ENCODE measurements at places on chromosomes 16 and 17.

DNA sequence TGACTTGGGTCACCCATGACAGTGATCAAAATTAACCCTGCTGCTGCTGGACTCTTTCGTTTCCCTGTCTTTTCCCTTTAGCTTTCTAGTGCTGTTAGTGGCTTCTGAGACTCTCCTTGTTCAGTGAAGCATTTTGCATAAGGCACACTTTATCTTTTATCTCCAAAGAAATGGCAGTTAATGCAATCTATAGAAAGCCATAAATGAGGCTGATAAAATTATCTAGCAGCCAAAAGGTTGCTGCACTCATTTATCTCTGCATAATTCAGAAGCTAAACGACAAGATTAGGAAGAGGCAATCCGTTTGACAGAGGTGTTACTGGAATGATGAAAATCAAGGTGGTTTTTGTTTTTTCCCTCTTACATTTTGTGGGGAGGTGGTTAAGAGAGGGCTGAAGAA, 1109.5 kb upstream of the EEF2KMT start:
- no peak for DNase-seq

DNA sequence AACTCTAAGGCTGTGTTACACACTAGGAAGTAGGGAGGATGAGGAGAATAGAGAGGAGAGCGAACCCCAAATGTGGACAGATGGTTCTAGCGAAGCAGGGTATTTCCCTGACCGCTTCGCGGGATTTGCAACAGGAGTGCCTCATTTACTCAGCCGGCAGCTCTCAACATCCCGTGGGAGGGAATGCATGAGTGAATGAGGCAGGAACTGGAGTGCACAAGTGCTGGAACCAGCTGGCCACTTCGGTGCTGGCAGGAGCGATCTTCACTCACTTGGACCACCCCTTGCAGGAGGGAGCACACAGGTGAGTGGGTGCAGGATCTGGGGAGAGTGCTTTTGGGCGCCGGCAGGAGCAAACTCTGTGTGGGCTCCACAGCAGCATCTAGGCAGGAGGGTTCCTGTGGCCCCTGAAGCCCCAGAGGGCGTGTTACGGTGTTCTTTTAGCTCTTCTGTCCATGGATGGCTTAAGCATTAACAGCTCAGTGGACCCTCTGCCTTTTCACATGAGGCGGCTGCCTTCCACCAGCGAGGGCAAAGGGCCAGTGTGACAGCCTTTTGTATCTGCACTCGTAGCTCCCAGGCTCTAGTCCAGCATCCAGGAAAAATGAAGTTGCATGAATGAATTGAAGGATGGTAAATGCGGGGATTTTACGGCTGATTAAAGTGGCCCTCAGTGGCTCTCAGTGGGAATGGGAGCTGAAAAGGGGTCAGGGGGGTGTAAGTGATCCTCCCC, 17.4 kb upstream of the ZNHIT3 start:
- DNase-seq: no peak

DNA sequence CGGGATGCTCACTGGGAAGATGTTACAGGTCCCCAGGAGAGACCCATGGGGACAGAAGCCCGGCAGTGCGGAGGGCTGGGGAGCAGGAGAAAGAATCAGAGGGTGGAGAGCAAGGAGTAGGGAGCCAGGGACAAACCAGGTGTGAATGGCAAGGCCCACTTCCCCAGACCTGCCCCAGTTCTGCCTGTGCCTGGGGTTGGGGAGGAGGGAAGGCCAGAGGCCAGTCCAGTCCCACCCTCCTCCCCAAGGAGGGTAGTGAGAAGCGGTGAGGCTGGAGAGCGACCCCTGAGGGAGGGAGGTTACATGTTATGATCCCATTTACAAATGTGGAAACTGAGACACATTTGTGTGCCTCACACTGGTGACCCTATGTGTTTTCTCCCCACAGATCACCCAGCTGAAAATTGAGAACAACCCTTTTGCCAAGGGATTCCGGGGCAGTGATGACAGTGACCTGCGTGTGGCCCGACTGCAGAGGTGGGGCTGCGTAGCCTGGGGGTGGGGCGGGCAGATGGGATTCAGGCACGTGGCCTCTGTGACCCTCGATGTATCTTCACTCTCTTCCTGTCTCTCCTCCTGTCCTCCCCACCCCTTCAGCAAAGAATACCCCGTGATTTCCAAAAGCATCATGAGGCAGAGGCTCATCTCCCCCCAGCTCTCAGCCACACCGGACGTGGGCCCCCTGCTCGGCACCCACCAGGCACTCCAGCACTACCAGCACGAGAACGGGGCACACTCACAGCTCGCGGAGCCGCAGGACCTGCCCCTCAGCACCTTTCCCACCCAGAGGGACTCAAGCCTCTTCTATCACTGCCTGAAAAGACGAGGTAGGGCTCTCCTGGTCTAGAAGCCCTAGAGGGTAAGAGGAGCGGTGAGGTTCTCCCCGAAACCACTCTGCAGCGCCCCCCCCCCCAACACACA, 27.5 kb downstream of the TBX4 start:
- no peak for DNase-seq

DNA sequence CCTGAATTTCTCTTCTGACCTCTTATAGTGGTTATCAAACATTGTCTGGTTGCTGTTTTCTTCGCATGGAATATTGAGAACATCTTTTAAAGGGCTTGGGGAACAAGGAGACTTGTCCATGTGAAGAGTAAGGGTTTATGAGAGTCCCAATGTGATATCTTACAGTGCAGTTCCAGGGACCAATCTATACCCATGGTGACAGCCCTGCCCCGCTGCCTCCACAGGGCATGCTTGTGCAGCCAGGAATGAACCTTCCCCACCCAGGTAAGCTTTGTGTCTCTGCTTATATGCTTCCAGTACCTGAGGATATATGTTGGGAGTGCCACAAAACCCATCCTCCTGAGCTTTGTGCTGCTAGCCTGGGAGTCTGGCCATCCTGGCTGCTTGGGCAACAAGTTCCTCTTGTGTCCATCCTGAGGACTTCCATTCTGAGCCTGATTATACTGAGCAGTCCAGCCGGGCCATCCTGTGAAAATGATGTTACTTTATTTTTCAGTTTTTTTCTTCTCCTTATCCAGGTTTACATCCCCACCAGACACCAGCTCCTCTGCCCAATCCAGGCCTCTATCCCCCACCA, 9.5 kb upstream of the RAPGEFL1 start:
- DNase-seq: no peak

DNA sequence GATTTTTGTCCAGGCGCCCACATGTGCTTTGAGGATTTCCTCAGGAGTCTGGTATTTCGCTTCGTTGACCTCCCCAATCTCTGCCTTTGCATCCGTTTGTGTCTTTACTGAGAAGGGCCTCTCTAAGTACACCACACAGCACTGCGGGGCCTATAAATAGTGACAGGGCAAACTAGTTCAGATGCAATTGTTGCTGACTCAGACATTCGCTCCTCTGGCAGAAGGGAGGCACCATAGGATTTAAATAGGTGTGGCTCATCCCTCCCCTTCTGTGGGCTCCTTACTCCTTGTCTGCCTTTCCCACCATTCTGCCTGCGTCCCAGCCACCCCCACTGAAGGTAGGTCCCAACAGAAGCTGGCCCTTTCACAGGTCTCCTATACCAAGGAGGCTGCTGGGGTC, 192.3 kb downstream of the SHISA9 start:
- DNase-seq: no peak

- DNase-seq: no peak
Observed at GRCh38 chr16:11147033-11147753, 108.8 kb downstream of the SOCS1 start.

GRCh38 chr17:39335704-39336223, 65.7 kb downstream of the FBXL20 start:
- no peak for DNase-seq

DNA sequence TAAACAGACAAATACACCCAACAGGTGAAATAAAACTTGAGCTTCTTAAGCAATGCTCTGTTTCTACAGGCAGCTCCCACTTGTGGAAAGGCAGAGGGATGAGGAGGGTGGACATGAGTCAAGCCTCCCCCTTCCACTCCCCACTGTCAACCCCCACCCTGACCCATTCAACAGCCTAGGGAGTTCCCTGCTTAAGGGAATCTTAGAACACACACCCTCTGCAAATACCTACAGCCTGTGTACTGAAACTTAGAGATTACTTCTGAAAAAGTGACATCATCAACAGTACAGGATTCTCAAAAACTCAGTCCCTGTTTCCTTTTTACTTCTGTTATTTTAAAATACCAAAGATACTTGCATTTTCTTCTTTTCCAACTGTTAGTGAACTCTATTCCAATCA, 345.4 kb downstream of the SOX9 start:
- DNase-seq: peak; percentile 90

DNA sequence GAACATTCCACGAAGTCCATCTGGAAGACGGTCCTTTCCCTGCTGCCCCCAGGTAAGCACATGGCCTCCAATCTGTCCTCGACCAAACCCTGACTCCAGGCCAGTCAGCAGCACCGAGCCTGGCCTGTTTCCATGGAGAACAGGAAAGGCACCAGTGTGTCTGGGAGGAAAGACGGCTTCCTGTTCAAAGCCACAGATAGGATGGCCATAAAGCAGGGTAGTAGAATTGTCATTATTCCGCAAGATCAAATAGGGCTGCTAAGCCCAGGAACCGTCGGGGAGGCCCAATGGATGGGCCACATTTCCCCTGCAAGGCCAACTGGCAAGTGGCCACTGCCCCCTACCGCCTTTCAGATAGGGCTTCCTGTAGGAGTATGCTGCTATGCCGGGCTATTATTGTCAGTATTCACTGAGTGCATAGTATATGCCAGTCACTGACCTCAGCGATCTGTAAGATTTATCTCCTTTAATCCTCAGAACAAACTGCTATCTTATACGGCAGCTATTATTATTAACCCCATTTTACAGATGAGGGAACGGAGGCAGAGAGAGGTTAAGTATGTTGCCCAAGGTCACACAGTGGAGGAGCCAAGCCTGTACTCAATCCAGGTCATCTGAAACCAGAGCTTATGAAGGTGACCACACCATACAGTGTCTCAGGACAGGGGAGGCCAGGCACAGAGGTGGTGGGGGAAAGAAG, 23.0 kb upstream of the PLCG2 start:
- no peak for DNase-seq

DNA sequence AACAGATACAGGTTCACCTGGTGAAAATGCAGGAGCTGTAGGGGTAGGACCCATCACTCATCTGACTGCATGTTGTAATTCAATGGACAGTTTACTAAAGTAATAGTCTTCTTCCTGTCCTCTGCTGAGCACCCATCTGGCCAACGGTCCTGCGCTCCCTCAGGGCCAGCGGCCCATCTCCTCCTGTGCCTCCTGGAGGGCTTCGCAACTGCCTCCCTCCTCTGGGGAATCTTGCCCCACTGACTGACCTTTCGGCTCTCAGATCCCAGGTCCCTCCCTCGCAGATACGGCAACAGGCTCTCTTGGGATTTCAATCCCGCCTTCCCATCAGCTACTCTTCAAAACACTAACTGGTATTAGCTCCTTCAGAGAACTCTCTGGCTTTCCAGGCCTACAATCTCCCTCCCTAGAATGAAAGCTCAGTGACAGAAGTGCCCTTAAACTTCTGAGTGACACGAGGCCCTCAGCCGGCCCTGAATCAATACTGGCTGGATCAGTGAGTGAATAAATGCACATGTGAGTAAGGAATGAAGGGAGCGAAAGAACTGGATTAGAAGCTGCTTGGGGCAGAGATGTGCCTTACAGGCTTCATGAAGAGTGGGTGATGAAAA, 1.3 kb downstream of the PEMT start:
- no peak for DNase-seq

DNA sequence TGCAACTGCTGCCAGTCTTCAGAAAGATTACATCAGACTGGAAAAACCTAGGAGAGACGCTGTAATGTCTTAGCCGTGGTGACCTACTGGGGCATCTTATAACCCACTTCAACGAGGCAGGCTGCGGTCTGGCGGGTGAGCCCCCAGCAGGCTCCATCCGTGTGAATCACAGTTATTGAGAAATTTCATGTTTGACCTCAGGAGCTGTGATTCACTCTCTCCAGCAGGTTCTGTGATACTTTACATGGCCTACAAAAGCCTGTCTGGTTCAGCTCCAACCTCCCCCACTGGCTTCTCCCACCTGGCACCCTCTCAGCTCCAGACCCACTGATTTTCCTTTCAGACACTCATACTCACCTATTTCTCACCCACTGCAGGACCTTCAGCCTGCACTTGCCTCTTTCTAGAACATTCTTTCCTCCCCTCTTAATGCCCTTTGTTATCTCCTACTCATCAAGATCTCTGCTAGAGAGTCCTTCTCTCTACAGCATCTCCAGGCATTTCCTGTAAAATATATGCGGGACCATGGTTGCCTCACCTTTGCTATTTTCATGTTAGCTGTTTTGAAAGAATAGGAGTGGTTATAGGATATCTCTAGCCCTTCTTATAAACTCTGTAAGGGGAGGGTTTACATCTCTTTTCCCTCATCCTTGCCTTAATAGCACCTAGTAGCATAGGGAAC, 227.9 kb downstream of the MAF start:
- DNase-seq: peak; percentile 80

- DNase-seq: peak; percentile 78
Observed at GRCh38 chr16:83926726-83927397, 26.2 kb upstream of the OSGIN1 start.

GRCh38 chr16:88461331-88462269, 8.5 kb downstream of the ZFPM1 start:
- DNase-seq: no peak

GRCh38 chr17:74780443-74781238, 4.5 kb upstream of the NAT9 start:
- DNase-seq: no peak

DNA sequence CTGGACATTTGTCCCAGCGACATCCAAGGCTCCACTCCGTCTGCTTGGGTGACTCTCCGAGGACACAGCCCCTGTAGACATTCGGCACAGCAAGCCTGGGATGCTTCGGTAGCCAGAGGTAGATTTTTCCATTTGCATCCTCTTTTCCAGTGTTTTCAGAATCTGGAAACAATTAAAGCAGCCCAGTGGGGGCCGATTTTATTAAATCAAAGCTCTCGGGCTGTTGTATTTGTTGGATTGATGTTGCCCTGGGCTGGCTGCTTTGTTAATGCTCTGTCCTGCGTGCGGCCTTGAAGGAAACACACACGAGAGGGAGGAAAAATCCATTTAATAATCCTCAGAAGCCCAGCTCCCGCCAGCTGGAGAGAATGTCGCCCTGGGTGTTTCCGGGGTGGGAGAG, 158.1 kb upstream of the CIBAR2 start:
- no peak for DNase-seq

DNA sequence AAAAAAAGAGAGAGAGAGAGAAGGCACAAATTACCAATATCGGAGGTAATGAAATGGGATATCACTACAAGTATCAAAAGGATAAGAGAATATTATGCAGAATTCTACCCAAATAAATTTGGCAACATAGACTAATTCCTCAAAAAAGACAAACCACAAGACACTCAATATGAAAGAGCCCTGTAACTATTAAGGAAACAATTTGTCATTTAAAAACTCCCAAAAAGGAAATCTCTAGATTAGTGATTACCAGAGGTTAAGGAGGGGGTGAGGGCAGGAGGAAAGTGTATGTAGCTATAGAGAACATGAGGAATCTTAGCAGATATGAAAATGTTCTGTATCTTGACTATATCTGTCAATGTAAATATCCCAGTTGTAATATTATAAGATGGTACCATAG, 54.0 kb downstream of the CFDP1 start:
- no peak for DNase-seq

- DNase-seq: no peak
Observed at GRCh38 chr16:52492789-52493357, 54.1 kb downstream of the TOX3 start.

- no peak for DNase-seq
Observed at GRCh38 chr17:35390663-35391062, 17.2 kb upstream of the SLFN11 start.

GRCh38 chr16:324451-325334, 27.8 kb downstream of the AXIN1 start:
- no peak for DNase-seq

- DNase-seq: no peak
Observed at GRCh38 chr16:2773188-2773968, 3.7 kb downstream of the ELOB start.

- DNase-seq: no peak
Observed at GRCh38 chr17:46011711-46012505, 12.9 kb downstream of the STH start.
